Tibial nerve (tissue), 4 donors: ENCODE measurements at places on chromosomes 5 and 9.

- no peak overlapping the region for H3K4me3 ChIP-seq
- H3K27ac ChIP-seq: no peak overlapping the region
- no peak for DNase-seq
- H3K36me3 ChIP-seq: no peaks in the 10 kb centered on the region
- H3K4me1 ChIP-seq: peaks cover 38% of the 10 kb centered on the region
- no peaks in the 10 kb centered on the region for H3K27me3 ChIP-seq
These were observed 31.0 kb upstream of the FSD1L start for GRCh38 chr9:105416840-105417239.

DNA sequence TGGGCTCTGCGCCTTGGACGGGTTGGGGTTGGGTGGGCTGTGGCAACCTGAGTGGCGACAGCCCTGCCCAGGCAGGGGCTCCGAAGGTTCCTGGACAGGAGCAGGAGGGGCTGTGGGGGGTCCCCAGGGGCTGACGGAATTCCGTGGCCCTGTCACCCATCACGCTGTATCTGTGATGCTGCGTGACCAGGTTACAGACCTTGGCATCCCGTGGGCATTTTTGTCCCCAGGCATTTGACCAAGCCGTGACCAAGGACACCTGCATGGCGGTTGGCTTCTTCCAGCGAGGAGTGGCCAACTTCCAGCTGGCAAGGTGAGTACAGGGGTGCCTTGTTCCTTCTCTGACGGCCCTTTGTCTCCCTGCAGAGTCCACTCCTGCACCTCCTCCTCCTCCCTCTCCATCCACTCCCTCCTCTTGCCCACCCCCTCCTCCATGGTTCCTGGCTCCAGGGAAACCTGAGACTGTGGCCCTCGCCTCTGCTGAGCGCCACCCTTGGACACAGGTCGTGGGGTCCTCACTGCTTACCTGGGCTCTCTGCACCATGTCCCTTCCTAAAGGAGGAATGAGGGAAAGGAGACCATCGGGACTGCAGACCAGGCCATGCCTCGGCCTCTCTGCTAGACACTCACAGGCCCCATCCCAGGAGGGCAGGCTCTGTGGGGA is 3.0 kb downstream of the NOXA1 start:
- no peak overlapping the region for H3K27ac ChIP-seq
- no peaks in the 10 kb centered on the region for H3K4me1 ChIP-seq
- H3K36me3 ChIP-seq: no peaks in the 10 kb centered on the region
- no peaks in the 10 kb centered on the region for H3K27me3 ChIP-seq
- H3K4me3 ChIP-seq: no peak overlapping the region

DNA sequence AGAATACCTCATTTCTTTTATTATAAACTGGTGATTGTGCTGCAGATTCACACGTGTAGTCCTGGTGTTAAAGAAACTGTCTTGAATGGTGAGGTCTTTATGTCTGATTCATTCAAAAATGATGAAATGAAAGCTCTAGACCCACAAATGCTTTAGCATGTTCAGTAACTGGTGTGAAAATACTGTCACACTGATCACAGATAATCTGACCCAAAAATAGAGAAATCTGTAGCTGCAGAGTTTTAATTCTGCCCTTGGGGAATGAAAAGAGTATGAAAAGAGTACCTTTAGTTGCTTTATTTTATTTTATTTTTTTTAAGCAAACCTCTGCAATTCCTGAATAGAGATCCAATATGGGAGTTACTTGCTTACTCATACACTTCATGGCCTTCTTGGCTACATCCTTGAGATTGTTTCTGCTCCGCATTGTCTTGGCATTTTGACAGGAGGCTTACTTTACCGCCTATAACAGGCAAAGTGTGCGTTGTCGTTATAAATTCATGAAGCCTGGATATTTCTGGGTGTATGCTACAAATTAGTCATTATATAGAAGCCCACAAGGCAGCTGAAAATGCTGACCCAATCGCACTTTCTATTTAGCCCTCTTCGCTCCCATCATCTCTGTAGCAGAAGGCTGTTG is 2.7 kb downstream of the RGMB start:
- no peak overlapping the region for H3K4me3 ChIP-seq
- no peak overlapping the region for H3K27ac ChIP-seq
- DNase-seq: no peak
- H3K27me3 ChIP-seq: no peaks in the 10 kb centered on the region
- peaks cover 13% of the 10 kb centered on the region for H3K36me3 ChIP-seq
- peaks cover 76% of the 10 kb centered on the region for H3K4me1 ChIP-seq

DNA sequence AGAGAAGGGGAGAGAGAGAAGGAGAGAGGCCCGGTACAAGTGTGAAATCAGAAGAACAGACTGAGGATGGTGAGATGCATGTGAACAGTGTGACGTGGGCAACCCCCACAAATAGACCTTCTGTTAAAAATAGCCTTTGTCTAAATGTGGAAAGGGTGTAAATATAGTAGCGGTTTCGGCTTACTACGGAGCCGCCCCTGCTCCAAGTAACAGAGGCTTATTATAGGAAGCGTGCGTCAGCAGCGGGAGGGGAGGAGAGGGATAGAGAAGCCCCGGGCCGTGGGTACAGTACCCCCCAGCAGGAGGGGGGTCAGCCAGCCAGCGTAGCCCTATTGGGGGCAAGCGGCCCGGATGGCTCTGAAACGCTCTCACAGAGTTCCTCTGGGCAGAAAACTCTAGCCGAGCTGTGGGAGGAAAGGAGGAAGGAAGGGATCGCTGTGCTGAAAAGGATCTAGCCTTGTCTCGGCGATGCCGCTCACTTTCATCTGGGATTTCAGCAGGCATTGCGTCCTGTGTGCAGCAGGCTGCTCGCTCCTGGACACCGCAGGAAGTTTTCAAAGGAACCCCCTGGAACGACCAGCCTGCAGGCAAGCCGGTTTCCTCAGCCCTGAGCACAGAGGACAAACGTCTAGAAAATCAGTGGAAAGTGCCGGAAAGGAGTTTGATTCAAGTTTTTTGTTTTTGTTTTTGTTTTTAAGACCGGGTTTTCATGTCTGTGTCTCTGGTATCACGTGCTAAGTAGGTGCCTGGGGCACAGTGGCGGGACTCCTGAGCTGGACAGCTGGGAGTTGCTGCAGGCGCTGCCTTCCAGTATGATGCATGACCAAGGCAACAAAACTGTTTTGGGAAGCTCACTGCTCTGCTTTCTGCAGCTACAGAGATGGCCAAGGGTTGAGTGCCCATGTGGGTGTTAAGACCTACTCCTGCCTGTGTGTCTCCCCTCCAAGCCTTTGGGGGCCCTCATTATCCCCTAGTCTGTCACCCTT is 146.6 kb downstream of the SEC61B start:
- peaks cover 18% of the 10 kb centered on the region for H3K4me1 ChIP-seq
- H3K27ac ChIP-seq: peak overlapping the region; percentile 63
- no peaks in the 10 kb centered on the region for H3K36me3 ChIP-seq

DNA sequence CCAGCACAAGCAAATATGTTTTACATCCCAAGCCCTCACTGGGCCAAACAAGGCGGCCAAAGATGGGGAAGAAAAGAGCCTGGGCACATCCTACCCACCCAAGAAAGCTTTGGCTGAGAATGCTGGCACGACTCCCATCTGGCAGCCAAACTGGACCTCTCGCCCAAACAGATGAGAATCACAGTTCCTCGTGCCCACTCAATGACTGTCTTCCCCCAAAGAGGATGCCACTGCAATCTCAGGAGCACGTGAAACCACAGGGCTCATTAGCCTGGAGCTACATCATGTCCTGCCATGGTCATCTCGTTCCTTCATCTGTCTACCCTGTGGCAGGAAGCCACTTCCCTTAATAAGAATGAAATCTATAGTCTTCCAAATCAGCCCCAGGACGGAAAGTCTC is 536.8 kb downstream of the BNC2 start:
- H3K4me3 ChIP-seq: no peak overlapping the region
- no peak for DNase-seq

GRCh38 chr9:89752154-89752553 is 147.3 kb downstream of the GADD45G start:
- H3K36me3 ChIP-seq: no peaks in the 10 kb centered on the region
- H3K27ac ChIP-seq: no peak overlapping the region
- H3K4me1 ChIP-seq: peaks cover 9% of the 10 kb centered on the region
- no peak for DNase-seq
- H3K4me3 ChIP-seq: no peak overlapping the region

DNA sequence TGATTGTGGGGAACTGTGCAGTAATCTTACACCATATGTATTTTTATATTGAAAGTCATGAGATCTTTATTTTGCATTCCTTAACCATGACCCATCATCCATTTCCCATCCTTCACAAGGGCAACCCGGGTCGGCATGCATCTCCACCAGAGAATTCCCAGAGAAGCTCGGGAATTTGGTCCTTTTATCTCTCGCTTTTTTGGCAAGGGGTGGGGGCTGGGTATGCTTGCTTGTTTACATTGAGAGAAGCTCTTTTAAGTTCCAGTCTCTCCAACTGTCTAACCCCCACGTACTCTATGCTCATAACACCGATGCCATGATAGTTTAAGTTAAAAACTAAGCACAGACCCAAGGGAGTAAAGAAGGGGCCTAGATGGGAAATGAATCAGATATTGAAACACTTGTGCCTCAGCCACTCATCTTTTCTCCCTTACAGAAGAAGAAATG is 109.9 kb upstream of the NFIB start:
- no peaks in the 10 kb centered on the region for H3K27me3 ChIP-seq
- H3K27ac ChIP-seq: no peak overlapping the region
- no peaks in the 10 kb centered on the region for H3K36me3 ChIP-seq
- H3K4me3 ChIP-seq: no peak overlapping the region
- no peaks in the 10 kb centered on the region for H3K4me1 ChIP-seq

- peaks cover 47% of the 10 kb centered on the region for H3K4me1 ChIP-seq
- peak overlapping the region; percentile 97 for H3K27ac ChIP-seq
- H3K4me3 ChIP-seq: no peak overlapping the region
- no peaks in the 10 kb centered on the region for H3K36me3 ChIP-seq
- H3K27me3 ChIP-seq: no peaks in the 10 kb centered on the region
- no peak for DNase-seq
These were observed 11.6 kb downstream of the NAIF1 start for GRCh38 chr9:128055344-128056040.

DNA sequence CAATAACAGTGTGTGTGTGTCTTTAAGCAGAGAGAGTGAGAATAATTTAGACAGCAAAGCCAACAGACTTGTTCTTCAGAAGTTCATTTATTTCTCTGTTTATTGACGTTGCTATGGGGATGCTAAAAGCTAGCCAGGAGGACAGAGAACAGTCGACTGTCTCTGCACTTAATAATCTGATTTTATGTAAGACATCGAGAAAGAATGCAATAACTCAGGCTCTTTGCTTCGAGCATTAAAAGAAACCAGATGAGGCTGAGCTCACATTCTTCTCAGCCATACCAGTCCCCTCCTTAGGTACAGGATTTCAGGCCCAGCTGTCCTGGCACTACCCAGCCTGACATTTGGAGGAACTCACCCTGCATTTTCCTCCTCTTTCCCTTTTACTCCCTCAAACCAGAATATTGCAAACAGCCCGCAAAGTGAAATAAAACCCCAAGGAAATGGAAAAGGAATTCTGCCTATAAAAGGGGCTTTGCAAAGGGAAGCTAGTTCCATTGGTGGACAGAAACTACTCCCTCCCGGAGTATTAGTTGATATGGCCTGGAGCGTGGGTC is 44.5 kb upstream of the DPYSL3 start:
- no peak for DNase-seq
- H3K4me1 ChIP-seq: peaks cover 5% of the 10 kb centered on the region
- no peak overlapping the region for H3K4me3 ChIP-seq
- H3K27me3 ChIP-seq: no peaks in the 10 kb centered on the region
- H3K36me3 ChIP-seq: no peaks in the 10 kb centered on the region
- H3K27ac ChIP-seq: peak overlapping the region; percentile 51

GRCh38 chr5:33748754-33749153 is 143.0 kb downstream of the ADAMTS12 start:
- H3K36me3 ChIP-seq: no peaks in the 10 kb centered on the region
- H3K4me1 ChIP-seq: no peaks in the 10 kb centered on the region
- no peaks in the 10 kb centered on the region for H3K27me3 ChIP-seq
- no peak overlapping the region for H3K4me3 ChIP-seq
- no peak for DNase-seq

GRCh38 chr9:74821636-74822035 is 66.1 kb downstream of the TRPM6 start:
- H3K27ac ChIP-seq: no peak overlapping the region
- H3K36me3 ChIP-seq: no peaks in the 10 kb centered on the region
- no peak overlapping the region for H3K4me3 ChIP-seq

- no peaks in the 10 kb centered on the region for H3K27me3 ChIP-seq
- no peak overlapping the region for H3K27ac ChIP-seq
- H3K36me3 ChIP-seq: no peaks in the 10 kb centered on the region
- no peak overlapping the region for H3K4me3 ChIP-seq
These were observed 12.9 kb downstream of the PHYHD1 start for GRCh38 chr9:128933731-128934130.
